ENCODE measurements at places on chromosomes 1 and 21. TPM values are rescaled to one million over a fixed set of nuclear protein-coding genes. Genes with fewer than 3 reads are reported as not detected.

SELENBP1 gene
- total RNA-seq: 63.0 TPM

GABRD gene
- total RNA-seq: not detected

SLFNL1 gene
- 0.22 TPM for total RNA-seq

GRCh38 chr1:174219606-174220370, 60.5 kb downstream of the RABGAP1L start:
- DNase-seq: no peak

DNA sequence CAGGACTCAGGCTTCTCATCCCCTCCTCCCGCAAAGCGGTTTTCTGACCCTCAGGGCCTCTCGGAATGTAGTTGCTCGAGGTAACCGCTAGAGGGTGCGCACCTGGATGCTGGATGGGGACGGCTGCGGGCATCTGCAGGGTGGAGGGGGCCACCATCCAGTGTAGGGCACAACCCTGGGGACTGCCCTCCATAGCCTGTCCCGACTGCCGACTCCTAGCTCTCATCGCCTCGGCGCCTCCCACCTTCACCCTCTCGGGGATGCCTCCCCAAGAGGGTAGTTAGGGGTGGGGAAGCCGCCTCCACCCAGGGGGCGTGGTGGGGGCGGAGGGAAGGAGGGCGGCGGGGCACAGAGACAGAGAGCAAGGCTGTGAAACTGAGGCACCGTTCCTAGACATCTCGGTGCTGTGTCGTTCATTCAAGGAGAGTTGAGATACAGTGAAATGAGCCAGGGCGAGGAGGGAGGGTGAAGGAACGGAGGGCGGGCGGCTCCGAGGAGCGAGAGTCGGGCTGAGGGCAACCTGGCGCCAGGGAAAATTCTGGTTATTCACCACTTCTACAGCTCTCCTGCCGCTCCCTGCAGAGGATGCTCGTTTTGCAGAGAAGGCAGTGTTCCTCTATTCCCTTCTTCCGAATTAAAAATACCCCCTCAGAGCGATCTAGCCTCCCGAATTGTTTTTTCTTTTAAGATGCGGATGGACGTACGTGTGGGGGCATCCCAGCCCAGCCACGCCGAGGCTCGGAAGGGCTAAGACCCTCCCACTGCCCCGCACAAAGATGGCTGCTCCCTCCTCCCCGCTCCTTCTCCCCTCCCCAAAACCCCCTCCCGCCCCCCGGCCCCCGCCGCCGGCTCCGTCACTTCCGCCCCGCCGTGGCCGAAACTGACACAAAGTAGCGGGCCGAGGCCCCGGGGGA, at the start of gene ATP8B2:
Gene ATP8B2 (plus strand): TSS at position 857 of the 914 bp plus-strand sequence. CDS start 2,617 bp downstream, outside the sequence.
- DNase-seq: no peak

GRCh38 chr1:162056043-162056442, 13.4 kb upstream of the NOS1AP start:
- no peak for DNase-seq

Data from mesenteric fat pad (tissue), 1 donor.